ENCODE measurements at places on chromosomes 11 and 22.

GRCh38 chr22:32723643-32724042 is 77.9 kb upstream of the TIMP3 start:
- DNase-seq, result no peak

GRCh38 chr11:29641201-29641600 is 375.6 kb downstream of the KCNA4 start:
- no peak for DNase-seq

DNA sequence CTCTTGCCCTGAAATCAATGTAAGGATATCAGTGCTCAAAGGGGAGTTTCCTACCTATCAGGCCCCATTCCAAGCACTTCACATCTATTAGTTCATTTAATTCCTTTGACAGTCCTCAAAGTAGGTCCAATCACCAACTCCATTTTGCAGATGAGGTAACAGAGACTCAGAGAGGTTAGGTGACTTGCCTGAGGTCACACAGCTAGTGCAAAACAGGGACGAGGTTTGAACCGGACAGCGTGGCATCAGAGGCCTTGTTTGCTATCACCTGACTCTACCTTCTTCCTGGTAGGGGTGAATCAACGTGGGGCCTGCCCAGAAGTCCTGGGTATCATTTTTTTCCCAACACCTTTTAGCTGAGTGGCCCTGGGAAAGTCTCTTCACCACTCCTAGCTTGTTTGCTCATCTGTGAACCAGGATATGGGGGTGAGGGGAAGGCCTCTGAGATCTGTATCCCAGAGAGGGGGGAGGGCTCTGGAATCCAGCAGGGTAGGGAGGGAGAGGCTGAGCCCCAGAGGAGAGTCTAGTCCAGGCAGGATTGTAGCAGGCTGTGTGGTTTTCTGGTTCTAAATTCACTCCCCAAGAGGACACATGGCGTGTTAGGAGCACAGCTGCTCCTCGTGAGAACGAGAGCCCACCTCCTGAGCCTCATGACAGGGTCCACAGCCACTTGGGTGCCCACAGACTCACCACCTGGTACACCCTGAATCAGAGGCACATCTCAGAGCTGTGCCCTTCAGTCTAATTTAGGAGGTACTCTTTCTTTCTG is 174.7 kb downstream of the MN1 start:
- DNase-seq, result no peak

- no peak for DNase-seq
Observed at GRCh38 chr22:17257121-17258001, 38.1 kb upstream of the ADA2 start.

DNA sequence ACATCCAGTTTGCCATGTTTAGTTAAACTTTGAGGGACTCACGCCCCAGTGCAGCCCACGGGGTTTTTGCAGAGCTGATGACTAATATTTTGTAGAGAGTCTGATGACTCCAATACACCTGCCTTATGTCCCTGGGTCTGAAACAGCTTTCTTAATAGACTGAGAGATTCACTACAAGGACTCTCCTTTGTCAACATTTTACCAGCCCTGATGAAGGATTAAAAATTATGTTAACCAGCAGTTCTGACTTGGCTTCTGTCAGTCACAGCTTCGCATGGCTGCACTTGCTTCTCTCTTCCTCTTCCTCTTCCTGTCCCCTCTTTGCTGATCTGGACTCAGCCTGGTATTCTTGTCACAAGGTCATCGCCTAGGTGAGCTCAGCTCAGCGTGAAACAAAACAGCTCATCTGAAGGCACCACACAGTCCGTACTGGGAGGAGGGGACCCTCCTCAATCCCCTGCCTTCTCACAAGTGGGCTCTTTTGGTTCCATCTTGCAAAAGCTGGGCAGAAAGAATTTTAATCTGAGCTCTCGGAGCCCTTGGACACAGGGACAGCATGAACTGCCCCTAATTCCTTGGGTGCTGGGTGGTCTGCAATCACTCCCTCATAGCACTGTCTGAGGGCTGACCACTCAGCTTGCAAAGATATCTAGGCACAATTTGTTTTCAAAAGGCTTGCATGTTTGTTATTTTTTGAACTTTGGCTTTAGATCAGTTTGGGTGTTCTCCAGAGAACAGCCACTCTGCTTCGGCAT is 38.1 kb upstream of the POU2AF1 start:
- DNase-seq, result no peak

DNA sequence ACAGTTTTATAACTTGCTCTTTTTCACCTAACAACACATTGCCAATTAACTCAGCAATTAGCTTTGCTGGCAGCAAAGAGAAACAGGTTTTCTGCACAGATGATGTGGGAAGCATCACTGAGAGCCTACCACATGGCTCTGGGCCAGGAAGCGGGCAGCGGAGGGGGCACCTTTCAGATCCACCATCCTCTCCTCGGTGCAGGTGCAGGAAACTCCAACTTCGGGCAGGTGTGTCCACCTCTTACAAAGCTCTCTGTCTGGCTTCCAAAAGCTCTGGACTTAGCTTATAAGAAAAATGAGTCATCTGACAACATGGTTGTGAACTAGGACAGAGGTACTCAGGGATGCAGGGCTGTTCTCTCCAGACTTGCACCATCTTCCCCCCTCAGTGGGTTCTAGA is 77.0 kb downstream of the RPS6KA4 start:
- no peak for DNase-seq

DNA sequence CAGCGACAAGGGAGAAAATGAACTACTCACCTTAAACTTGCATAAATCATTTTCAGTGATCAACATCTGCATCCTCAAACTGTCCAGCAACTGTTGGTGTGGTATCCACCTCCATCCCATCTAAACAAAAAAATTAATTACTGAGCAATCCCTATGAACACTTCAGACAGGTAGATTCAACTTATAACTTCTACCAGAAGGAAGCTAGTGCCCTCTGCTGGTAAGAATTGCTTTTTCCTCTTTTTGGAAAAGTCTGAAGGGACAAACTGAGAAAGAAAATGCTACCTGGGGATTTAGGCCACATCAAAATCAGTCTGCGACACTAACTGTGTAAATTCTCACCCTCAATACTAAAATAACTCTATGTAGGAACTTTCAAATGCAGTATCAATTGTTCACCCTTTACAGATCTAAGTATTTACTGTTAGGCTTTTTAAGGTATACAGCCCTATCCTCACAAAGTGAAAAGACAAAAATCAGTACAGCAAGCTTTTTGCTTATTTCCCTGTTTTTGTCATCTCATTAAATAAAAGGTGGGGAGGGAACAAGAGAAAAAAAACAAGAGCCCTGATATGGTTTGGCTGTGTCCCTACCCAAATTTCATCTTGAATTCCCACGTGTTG is 17.9 kb downstream of the CLNS1A start:
- DNase-seq, result peak; percentile 23

DNA sequence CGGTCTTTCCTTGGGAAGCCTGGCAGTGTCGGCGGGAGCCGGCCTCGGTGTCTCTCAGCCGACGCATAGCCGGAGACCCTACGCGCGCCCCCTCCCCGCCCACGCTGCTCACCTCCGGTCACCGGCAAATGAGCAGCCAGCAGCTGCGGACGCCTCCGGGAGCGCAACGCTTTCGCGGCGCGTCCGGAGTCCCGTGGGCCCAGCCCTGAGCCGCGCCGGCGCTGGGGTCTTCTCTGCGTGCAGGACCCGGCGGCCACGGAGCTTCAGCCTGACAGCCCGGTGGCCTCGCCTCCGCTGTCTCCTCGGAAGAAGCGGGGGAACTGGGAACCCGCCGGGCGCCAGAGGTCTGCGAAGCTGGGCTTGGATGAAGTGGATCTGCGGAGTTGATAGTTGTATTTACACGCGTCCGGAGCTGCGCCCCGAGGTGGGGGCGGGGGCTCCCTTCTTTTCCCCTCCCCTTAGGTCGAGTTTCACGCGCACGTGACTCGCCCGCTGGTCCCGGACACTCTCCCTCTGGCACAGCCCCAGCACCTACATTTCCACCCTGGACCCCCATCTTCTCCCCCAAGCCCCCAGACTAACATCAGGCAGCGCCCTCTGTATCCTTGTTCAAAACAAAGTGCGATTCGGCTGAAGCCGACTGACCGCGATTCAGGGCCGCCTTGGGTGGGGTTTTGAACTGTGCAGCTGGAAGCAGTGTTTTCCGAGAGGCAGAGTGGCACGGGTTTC is at the start of gene SLC43A1:
SLC43A1 (minus strand) TSS at position 371 of the 729 bp plus-strand sequence. CDS start 1,591 bp downstream, outside the sequence.
- DNase-seq, result peak; percentile 13

GRCh38 chr11:65430406-65431217 is 8.0 kb downstream of the NEAT1 start:
- peak; percentile 37 for DNase-seq

DNA sequence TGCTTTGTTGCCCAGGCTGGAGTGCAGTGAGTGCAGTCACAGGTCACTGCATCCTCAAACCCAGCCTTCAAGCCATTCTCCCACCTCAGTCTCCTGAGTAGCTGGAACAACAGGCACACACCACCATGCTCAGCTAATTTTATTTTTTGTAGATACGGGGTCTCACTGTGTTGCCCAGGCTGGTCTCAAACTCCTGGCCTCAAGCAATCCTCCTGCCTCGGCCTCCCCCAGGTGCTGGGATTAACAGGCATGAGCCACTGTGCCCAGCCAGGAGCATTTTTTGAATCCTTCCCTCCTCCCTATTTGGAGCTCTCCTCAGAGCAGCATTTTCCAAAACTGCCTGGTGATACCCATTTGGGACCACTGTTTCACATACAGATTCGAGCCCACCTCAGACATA is 77.2 kb downstream of the NCAPD3 start:
- no peak for DNase-seq

DNA sequence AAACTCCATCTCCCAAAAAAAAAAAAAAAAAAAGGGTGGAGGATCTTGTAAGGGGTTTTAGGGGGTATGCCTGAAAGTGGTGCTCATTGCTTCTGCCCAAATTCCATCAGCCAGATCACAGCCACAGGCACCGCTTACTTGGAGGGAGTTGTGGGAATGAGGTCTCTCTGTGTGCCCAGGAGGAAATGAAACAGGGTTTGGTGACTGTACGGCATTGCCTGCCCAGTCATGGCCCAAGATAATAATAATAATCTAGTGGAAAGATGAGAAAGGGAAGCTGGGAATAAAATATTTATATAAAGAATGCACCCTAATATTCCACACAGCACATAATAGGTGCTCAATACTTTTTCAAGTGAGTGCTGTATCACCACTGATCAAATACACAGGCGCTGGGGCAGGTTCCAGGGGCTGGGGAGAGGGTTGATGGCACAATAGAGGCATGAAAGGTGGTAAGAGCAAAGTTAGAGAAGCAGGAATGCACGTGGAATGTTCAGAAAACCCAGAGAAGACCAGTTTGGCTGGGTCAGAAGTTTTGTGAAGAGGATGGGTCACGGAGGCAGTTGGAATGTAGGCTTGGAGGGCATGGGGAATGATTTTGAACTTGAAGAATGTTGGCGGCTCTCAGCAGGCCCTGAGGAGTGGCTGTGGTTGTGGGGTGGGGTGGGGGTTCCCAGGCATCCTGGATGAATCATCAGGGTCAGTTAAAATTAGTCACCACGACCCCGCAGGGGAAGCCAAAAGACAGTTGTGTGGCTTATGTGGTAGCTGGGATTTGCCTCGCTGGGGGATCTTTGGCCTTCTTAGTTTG is 12.5 kb upstream of the MB start:
- no peak for DNase-seq

All from naive thymus-derived CD8-positive, alpha-beta T cell (primary cell).